ENCODE measurements at places on chromosomes 1 and 21. TPM values are rescaled to one million over a fixed set of nuclear protein-coding genes. Genes with fewer than 3 reads are reported as not detected.

Gene ORC1
- total RNA-seq = 3.2 TPM

Gene ALX3
- total RNA-seq = not detected

Gene FABP3
- 0.49 TPM for total RNA-seq

Gene CYP4X1
- total RNA-seq = not detected

Gene SLC5A9
- total RNA-seq = not detected

Gene RNU1-1
- 3,526 TPM for total RNA-seq

GRCh38 chr1:84155517-84155916 lies 11.4 kb downstream of the PRKACB start:
- DNase-seq = no peak

DNA sequence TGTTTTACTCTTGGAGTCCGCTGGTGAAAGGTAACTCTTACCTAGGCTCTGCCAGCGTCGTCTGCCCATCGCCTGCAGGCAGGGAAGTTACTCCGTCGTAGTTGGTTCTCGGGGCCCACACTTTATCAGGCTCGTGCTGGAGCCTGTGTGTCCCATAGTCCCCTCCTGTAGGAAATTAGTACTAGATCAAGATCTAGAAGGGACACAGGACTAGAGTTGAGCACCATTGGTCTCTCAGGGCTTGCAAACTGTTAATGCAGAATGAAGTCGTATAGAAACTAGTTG lies 940 bp downstream of the SRRM1 start:
- DNase-seq = no peak

DNA sequence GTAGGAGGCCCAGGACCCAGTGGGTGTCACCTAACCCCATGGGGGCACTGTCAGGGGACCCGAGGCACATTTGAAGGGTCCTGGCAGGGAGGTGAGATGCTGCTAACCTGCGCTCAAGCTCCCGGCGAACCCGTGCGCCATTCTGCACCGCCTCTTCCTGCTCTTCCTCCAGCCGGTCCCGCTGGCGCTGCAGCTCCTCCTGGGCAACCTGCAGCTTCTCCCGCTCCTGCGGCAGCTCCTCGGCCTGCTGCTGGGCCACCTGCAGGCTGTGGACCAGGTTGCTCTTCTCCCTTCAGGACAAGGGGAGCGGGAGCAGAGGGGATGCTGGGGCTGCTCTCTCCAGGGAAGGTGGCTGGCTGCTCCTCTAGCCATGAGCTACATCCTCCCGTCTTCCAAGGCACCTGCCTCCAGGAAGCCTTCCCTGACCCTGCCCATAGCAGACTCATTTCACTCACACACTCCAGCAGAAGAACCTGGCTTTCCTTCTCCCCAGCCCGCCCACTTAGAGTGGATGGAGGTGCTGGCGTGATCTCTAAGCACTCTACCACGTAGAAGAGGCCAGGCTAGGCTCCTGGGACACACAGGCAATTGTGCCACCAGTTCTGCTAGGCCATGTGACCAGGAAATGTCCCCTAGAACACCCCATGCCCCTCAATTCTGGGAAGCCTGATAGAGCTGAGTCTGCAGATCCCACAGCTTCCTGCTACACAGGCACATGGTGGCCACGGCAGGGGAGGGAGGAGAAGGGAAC lies 15.2 kb upstream of the NBPF1 start:
- peak; percentile 29 for DNase-seq

DNA sequence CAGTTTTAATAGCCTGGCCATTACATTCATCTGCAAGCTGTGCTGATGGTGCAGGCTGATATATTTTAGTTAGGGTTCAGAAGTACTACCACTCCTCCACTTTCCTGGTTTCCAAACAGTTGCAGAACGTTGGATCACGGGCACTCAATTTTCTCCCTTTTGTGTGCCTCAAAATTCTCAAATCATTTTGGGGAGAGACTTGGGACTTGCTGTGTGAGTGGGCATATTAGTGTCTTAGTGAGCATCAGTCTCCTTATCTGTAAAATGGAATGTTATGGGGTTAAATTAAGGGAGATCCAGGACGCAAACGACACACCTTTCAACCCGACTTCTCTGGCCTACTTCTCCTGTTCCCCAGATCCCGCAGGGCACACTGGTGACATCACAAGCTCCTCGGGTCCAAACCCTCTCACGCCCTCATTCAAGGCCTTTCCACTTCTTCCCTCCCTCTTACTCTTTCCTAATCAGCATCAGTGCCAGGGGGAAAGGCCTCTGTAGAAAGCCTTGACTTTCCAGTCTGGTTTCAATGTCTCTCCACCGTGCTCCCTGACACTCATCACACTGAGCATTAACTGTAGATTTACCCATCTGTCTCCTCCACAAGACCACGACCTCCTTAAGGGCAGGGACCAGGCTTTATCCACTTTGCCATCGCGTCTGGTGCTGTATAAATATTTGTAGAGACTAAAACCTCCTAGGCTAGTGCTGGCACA lies 1.2 kb downstream of the PIGP start:
- no peak for DNase-seq

GRCh38 chr1:16342331-16343062 lies 9.8 kb downstream of the FBXO42 start:
- no peak for DNase-seq

GRCh38 chr1:27005166-27005530 lies 7.5 kb downstream of the TENT5B start:
- no peak for DNase-seq

DNA sequence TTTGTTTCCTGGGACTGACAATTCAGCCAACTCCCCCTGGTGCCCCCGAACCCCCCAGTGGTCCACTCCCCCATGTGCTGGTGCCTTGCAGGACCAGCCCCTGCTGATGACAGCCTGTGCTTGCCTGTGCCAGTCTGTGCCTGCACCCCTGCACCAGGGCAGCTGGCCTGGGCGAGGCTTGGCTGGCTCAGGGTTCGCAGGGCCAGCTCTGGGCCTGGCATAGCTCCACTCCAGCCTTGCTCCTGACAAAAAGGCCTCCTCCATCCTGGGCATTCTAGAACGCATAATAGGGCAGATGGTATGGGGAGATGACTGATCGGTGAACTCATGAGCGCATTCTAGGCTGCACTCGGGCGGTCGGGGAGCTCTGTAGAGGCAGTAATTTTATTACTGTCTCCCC lies 5.4 kb downstream of the CNTN2 start:
- DNase-seq = no peak

DNA sequence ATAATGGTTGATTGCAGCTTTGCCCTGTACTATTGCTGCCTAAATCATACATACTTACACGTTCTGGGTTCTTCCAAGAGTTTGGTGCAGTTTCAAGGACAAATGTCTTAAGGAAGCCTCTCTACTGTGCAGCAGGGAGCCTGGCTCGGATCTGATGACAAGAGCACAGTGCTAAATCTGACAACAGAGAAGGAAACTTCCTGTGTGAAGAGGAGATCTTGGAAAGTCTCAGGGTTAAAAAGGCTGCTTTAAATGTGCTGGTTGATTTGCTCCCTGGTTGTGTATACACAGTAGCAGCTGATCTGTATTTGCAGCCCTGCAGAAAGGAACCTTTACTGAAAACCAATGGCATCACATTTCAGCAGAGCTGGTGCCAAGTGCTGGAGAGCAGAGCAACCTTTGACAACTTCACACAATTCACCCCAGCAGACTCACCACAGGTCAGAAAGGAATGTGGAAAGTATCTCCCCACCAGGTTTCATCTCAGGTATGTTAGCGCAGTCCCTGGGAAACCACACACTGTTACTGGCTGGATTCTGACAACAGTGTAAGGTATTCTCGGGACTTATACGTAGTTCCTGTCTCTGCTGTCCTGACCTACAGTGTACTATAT lies 355.0 kb upstream of the ESRRG start:
- DNase-seq = no peak

DNA sequence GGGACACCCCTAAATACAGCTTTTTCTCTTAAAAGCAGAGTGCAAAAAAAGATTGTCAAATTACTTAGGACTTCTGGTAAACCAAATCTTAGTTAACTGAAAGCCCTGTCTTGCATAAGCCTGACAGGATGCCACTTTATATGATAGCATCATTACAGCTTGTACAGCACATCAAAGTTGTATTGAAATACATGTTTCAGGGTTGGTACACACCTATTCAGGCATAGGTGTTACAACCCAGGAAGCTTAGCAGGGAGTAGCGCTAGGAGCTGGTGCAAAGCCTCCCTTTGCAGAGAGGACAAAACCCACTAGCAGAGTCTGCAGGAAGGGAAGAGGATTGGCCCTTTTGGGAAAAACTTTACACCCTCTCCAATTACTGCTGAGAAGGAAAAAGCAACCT lies 258.9 kb upstream of the SGIP1 start:
- DNase-seq = no peak

DNA sequence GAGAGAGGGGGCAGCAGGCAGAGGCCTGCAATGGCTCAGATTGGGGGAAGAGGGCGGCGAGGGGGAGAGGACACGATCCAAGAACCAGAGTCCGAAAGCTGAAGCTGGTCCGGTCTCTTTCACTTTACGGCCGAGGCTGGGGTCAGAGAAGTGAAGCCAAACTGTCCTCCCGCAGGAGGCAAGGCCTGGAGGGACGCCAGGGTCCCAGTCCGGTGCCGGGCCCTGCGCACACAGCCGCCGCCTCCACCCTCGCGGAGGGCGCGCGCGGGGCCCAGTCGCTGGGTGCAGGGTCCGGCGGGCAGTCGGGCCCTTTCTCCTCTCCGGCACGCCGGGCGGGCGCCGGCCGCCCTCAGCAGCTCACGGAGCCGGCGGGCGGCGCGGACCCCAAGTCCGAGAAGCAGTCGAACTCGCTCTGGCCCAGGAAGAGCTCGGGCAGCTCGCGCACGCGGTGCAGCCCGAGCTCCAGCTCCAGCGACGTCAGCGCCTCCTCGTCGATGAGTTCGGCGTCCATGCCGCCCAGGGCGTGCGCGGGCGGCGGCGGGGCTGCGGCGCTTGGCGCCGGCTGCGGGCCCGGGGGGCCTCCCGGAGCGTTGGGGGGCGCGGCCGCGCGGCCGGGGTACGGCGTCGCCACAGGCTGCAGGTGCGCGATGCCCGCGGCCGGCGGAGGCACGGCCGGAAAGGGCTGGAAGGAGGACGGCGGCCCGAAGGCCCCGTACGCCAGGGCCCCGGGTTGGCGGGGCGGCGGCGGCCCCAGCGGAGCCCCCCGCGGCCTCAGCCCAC lies 749 bp downstream of the CITED4 start:
- peak; percentile 39 for DNase-seq

DNA sequence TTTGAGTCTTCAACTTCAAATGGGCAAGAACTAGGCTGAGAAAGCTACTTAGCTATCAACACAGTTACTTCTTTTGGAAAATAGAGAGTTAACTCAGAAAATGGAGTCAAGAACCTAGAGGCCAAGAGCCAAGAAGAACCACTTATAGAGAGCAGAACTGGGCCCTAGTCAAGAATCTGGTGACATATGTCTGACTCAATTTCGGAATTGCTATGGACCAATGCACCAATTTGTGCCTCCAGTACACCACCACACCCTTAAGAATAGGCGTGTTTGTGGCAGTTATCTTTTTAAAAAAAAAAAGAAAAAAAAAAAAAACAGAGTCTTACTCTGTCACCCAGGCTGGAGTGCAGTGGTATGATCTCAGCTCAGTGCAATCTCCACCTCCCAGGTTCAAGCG lies 7.8 kb downstream of the S100A2 start:
- DNase-seq = no peak

- DNase-seq = no peak
Measured at GRCh38 chr1:220149742-220150141, 55.8 kb downstream of the IARS2 start.

DNA sequence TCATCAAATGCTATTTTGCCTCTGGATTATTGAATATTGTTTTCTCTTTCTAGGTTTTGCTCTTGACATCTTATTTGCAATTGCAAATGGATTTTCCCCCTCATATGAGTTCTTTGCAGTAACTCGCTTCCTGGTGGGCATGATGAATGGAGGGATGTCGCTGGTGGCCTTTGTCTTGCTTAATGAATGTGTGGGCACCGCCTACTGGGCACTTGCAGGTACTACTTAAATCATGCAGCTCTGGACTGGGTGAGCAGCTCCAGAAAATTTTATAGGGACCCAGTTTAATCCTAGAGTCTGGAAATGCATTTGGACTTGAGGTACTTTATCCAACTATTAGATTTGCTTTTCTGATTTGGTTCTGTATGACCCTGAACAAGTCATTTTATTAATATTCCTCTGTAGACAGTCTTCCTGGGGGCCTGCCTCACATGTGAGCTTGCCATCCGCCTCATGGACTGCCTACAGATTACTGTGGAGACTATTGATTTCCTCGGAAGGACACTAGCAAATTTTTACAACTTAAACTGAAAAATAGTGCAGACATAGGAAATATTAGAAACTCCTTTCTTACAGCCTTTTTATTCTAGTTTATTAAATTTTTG lies 44.5 kb downstream of the SLC22A15 start:
- DNase-seq = no peak

DNA sequence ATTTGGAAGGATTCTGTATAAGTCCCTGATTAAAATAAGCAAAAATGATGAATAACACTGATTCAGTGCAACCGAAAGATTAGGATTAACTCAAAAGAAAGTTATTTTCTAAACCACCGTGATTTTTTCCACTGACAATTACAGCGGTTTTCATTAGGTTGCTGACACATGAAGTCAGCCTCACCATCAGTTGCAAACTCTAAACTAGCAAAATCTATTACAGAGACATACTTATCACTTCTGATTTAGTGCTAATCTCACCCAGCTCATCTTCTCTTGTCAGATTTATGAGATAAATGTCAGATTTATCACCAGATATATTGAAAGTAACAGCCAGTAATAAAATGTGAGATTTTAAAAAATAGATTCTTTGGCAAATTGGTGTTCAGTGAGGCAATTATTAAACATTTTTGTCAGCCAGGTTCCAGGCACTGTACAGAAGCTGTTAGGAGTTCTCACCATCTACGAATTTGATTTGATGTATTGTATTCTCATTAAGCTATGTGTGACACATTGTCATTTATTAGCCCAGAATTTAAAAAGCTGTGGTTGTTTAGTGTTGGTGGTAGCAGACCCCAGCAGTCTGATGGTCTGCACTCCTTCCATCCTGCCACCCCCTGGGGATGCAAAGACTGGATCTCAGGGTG lies 37.3 kb upstream of the LGALS8 start:
- DNase-seq = no peak

DNA sequence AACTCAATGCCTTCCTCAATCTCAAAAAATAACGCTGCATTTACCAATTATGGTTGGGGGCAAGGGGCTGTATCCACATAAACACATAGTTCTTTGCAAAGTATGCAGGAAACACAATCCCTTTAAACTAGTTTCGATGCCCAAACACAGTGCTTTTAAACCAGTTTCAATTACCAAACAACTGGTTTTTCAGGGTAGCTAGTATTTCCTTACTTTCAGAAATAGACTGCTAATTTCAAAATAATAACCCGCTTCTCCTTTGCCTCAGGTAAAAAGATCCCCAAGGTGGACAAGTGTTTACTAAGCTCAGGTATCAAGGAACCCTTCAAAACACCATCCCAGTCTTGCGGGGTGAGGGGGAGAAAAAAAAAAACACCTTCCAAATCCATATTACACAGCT lies 2.8 kb downstream of the SIPA1L2 start:
- no peak for DNase-seq

Data from activated B cell treated with CpG ODN at 0.5 μM for 24 hours (primary cell).